NCI-H1436 treated with DMSO at 0.1 percent for 48 hours (cell line): ENCODE measurements at places on chromosomes 13 and 19.
A peak's percentile ranks its signal among the peaks of the same experiment; 100 is the strongest.

GRCh38 chr13:95360052-95360451 is 58.8 kb upstream of the ABCC4 start:
- no peak for DNase-seq

DNA sequence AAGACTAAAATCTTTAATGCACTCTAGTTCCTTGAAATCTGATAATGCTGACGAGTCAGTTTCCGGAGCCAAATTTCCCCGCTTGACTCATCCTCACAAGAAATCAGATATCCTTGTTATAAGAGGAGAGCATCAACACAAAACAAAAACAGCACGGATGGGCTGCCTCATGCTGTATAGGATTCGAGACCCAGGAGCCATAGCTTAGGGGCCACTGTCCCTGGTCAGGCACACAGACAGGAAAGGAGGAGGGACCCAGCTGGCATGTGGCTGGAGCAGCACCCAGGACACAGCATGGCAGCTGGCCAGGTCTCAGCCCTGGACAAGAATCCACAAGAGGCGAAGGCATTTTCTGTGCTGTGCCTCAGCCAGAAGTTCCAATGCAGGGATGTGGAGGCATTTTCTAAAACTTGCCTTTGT is 110.2 kb upstream of the SPATA13 start:
- no peak for DNase-seq

GRCh38 chr13:75404726-75405125 is 77.2 kb downstream of the TBC1D4 start:
- no peak for DNase-seq

- peak; percentile 100 for DNase-seq
Observed at GRCh38 chr19:49869484-49870308, 2.3 kb upstream of the PNKP start.

DNA sequence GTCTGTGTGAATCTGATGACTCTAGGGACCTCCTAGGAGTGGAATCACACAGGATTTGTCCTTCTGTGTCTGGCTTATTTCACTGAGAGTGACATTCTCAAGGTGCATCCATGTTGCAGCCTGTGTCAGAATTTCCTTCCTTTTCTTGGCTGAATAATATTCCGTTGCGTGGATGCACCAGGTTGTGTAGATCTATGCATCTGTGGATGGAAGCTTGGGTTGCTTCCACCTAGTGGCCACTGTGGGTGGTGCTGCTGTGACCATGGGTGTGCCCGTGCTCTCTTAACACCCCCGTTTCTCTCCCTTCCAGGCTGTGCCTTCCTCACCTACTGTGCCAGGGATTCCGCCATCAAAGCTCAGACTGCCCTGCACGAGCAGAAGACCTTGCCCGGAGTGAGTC is 26.2 kb downstream of the CELF5 start:
- no peak for DNase-seq

- peak; percentile 45 for DNase-seq
Observed at GRCh38 chr19:12833418-12833737, 1.0 kb downstream of the RTBDN start.

DNA sequence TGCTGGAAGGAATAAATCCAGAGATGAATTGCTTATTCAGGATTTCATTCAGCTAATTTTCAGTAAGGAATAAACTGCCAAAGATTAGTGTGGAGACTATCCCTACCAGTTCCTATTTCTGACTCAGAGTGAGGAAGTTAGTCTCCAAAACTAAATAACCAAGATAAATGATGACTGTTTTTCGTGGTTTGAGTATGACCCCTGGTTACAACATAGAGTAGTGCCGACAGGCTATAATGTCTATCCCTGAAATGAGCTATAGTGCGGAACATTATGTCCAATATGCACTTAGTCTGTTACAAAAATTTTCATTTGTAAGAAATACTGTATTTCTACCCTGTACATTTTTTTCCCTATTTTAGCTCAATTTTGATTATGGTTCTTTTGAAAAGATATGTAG is 51.4 kb downstream of the NBEA start:
- DNase-seq = no peak

- no peak for DNase-seq
Observed at GRCh38 chr13:98173431-98174152, 3.5 kb downstream of the RNF113B start.

DNA sequence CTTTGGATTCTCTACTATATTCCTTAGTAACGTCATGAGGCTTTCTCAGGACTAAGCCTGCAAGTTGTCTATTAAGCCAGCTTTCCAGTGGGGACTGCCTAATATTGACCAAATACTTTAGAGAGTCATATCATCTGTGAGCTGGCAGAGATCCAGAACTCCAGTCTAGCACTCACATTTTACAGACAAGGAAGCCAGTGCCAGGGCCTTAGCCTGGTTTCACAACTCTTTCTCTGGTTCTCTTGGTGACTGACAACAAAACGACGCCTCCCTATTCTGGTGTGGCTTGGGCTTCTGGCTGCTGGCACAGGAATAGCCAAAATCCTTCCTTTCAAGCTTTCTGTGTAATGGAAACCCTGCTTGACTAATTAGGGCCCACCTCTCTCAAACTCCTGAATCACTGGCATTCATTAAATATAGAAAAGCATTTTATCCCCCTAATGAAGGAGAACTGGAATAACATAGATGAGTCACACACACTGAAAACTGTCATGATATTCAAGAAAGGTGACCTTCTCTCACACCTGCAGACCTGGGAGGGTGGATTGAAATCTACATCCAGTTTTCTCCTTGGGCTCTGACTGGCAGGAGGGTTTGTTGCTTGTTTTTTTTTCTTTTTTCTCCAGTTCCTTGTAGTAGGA is 75.2 kb upstream of the UBL3 start:
- DNase-seq = no peak

DNA sequence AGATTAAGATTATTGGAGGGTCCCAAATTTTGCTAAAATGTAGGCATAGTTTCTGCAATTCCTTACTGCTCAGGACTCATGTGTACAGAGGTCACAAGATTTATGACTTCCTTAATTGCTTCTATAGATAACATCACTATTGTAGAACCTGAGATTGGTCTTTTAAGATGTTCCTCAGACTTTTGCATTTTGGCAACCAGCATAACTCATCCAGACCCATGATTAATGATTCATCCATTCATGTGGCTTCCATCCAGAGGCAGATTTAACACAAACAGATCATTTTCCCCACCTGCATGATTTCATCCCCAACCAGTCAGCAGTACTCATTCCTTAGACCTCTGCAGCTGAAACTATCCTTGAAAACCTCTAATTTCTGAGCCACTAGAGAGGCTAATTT is 34.5 kb upstream of the CEACAM8 start:
- no peak for DNase-seq

GRCh38 chr19:49361438-49362047 is 673 bp downstream of the TEAD2 start:
- no peak for DNase-seq

- no peak for DNase-seq
Observed at GRCh38 chr13:114212158-114212495, 22.6 kb upstream of the CDC16 start.

- no peak for DNase-seq
Observed at GRCh38 chr19:49342291-49342721, 7.1 kb downstream of the CD37 start.

GRCh38 chr19:48474084-48474592 is 5.0 kb downstream of the CYTH2 start:
- DNase-seq = no peak

GRCh38 chr13:110254151-110254679 is 52.7 kb downstream of the COL4A1 start:
- no peak for DNase-seq
